ENCODE measurements at places on chromosomes 1 and 21.

DNA sequence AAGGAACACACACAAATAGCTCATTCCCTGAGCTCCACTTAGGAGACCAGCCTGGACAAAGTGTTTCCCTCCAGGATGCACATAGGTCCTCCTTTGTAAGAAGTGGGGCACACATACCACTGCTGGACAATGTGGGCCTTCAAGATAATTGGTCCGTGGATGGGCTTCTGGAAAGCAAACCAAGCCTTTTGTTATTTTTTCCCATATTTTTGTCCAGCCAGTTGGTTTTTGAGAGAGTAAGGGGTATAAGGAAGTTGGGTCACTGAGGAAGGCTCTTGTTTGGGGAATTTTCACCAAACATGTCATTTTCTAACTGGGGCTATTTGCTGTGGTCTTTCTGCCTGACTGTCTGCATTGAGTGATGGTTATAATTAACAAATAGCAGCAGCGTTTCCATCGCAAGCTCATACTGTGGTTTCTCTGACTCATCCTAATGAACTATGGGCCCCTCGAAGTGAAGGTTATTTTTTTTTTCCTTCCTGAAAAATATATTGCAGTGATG, 306.3 kb upstream of the DUSP10 start:
- DNase-seq, result no peak

DNA sequence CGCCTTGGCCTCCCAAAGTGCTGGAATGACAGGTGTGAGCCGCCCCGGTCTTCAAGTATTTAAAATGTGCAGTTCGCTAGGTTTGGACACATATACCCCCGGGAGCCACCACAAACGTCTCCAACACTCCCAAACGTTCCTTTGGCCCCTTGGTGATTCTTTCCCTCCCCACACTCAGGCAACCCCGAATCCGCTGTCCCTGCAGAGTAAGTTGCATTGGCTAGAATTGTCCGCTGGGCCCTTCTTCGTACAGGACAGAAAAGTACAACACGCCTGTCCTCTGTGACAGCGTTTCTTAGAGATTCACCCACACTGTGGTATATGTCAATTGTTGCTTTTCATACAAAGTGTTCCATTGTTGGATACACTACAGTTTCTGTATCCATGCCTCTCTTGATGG, 3.2 kb upstream of the PERM1 start:
- no peak for DNase-seq

DNA sequence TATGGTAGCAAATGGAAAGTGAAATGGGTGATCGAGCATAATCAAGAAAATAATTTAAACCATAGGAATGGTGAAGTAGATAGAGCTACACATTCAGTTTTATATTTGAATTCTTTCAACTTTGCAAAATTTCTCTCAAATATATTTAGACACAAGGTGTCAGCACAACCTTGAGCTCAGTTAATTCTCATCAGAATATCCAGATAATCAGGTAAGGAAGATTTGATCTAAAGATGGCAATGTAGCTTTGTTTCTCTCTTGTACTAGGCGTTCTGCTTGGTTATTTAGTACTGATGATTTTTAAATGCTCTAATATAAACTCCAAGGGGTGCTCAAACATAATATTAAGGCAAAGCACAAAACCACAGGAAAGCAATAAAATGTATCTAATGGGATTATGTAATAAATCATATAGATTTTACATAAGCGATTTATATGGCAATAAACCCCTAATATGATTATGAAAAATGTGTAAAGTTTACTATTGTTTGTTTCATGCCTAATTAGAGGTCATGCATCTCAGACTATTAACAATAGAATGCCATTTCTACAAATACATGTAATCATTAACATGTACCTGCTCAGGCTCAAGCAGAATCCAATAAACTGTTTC, 32.4 kb upstream of the SERTAD4 start:
- no peak for DNase-seq

DNA sequence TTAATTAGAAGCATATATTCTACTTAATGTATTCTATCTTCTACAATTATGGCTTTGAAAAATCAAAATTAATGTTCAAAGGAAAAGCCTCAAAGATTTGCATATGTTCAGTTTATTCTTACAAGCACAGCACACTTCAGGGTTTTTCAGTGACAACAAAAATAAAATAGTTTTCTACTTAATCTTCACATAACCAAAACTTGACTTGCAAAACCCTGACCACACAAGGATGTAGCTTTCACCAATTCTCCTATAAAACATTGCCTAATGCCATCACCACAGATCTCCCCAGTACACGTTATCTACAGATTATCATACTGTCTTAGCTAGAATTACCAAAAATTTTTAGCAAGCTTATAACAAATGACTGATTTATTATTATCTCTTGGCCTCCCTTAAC, 23.3 kb downstream of the LPAR3 start:
- DNase-seq, result no peak

DNA sequence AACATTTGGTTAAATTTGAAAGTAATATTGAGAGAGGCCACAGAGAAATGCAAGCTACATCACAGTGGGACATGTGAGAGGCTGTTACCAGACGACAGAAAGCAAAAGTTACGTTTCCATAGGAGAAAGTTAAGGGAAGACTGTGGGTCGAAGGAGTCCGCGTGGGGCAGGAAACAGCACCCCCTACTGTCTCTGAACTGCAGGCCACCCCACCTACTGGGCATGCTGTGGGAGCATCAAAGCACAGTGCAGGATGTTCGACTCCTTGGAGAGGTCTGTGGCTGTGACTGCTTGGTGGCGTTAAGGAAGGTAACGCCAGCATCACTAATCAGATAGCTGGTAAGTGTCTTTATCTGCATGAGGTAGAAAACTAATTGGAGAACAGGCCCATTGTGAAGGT, 123.9 kb downstream of the PTBP2 start:
- peak; percentile 18 for DNase-seq

- no peak for DNase-seq
Measured at GRCh38 chr21:31921079-31921478, 48.3 kb downstream of the HUNK start.

DNA sequence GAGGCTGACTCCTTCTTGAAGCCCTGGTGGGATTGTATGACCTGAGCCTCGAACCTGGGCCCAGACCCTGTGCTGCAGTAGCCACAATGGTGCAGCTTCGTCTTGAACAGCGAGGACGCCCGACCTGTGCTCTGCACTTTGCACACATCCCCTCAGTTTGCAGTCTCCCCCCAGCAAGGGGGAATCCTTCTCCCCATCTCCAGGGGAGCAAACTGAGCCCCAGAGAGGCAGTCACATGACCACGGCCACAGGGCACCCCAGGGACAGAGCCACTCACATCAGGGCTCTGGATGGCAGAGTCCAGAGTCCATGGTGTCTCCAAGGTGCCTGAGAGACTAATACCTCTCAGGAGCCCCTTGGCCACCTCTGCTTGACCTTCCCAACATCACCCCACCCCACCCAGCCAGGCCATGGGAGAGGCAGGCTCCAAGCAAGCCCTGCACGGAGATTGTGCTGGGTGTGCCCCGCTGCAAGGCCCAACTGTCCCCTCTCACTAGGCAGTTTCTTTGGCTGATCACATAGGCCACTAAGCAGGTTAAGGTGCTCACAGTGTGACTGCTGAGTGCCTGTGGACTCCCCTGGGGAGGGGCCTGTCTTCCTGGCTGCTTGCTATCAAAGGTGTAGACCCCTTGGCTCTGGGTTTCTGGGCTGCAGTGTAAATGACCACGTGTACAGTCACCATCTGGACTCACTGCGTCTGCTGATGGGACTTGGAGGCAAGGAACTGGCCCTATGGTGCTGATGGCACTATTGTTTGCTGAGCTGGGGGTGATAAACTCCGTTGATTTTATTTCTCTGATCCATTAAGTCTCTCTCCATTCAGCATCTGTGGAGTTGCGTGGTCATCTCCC, 398.1 kb downstream of the MATN1 start:
- no peak for DNase-seq

- DNase-seq, result no peak
Measured at GRCh38 chr1:234628089-234628488, 18.1 kb upstream of the IRF2BP2 start.

DNA sequence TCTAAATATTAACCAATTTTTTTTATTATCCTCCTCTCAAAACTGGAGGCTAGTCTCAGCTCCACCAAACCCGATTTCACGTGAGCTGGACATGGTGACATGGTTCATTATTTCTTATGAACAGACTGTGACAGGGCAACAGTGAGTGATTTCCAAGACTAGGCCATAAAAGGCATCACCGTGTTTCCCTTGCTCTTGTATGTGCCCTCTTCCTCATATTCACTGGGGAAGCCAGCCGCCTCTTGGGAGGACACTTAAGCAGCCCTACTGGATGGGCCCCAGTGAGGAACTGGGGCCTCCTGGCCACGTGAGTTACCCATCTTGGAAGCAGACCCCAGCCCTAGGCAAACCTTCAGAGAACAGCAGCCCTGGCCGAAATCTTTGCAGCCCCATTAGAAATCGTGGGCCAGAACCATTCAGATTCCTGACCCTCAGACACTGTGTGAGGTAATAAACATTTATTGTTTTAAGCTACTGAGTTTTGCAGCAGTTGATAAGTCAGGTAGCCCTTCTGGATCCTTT, 105.0 kb downstream of the GALNT2 start:
- no peak for DNase-seq

DNA sequence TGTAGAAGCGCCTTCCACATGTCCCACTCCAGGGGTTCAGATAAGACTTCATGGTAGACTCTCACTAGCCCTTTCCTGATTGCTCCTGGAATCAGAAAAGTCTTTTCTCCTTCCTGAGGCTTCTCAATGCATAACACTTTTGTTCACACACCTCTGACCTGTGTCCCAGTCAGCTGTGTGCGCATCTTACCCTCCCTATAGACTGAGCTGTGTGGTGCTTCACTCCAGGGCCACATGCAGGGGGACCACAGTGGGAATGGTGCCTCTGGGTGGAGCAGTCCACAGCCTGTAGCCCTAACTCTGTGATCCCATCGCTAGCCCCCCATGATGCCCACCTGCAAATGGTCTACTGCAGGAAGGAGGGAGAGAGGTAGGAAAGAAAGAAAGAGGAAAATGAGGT, 84.0 kb upstream of the TLR5 start:
- no peak for DNase-seq

All from GM19239 (cell line).